ENCODE measurements at places on chromosomes 1 and 21. TPM values are rescaled to one million over a fixed set of nuclear protein-coding genes. Genes with fewer than 3 reads are reported as not detected.

DNA sequence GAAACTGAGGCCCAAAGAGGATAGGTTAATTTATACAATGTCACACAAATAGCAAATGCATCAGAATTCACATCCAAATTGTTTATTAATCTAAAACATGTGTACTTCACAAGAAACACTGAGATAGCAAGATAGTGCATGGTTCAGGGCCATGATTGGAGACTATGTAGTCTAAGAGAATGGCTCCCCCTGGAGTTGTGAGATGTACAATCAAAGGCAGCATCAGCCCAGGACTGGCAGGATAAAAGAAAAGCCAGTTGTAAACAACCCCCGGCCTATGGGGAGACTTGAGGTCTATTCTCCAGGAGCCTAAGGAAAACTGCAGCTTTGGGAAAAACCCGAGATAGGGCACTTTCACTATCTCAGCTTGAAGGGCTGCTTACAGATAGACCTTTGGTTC lies 511.0 kb downstream of the OMA1 start:
- DNase-seq = no peak

DNA sequence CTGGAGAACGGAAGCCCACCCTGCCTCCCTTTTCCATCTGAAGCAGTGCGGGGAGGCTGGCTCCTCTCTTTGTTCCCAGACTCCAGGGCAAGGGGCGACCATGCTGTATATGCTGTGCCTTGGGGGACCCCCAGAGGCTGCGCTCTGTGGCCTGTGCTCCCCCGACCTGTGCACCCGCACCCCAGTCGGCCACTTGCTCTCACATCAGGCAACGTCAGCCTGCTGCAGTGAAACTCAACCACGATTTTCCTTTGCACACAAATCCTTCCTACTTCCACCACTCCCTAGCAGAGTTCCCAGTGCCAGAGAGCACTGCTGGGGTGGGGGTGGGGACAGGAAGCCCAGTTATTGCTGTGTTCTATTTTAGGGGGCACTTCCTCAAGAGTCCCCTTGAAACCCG lies 52.5 kb downstream of the SIM2 start:
- DNase-seq = no peak

GRCh38 chr1:58815069-58815685 lies 31.3 kb upstream of the JUN start:
- peak; percentile 28 for DNase-seq

DNA sequence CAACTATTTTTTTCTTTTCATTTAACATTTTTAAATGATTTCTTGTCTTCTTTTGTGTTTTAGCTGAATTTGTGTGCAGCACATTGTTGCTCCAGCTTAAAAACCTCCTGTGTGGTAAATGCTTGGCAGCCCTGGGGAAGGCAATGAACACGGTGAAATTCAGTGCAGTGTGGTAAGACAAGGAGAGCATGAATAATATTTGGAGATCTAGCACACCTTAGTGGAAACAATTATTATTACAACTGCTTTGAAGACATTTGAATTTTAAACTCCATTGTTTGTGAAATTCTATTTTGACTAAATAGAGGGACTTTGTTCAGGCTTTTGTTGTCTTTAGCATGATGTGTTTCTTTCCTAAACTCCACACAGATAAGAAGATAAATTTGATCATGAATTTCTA lies 242.6 kb upstream of the CXADR start:
- no peak for DNase-seq

- no peak for DNase-seq
These were observed 42.9 kb downstream of the ABCG1 start for GRCh38 chr21:42261829-42262200.

GRCh38 chr21:26599261-26599660 lies 26.2 kb upstream of the CYYR1 start:
- DNase-seq = no peak

DNA sequence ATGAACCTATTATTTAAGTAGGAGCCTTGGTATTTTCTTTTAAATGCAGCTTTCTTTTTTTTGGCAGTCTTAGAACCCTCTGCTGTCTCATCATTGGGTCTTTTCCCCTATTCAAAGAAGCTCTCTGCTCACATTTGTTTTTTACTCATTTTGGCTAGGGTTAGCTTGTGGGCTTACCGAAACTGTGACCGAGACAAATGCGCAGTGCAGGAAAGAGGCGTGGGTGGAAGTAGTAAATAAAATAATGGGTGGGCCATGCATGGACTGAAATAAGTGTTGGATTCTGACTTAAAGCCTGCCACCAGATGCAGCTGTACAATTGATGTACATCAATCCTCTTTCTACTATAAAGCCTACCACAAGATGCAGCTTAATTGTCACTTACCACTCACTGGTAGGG lies 14.7 kb downstream of the XPR1 start:
- no peak for DNase-seq

DNA sequence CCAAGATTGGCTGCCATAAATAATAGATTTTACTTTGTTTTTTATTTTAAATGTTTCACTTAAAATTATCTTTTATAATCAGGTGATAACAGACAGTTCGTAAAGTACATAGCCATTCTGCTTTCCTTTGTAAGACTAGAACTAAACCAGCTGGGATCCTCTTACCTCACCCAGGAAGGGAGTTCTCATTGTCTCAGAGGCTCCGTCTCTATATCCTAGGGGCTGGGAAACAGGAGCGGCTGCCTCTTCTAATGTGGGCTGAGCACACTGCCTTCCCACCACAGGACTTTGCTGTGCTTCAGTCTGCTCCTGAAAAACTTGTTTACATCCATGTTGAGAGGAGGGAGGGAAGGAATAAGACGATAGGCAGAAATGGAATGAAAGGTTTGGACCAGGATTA lies 45.6 kb upstream of the PGD start:
- DNase-seq = no peak

DNA sequence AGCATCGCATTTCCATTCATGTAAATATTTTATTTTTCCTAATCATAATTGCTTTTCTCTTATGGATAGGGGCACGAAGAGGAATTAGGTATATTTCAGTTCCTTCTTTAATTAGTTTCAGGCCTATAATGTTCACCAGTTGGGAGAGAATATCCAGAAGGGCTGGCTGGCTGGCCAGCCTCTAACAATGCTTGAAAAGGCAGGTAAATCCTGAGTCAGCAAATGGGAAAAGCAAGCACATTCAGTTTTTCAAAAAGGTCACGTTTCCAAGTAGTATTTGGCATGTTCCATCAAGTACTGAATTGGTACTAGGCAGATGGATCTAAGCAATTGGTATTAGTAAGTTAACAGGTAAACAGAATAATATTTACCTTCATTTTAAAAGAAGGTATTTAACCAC lies 8.0 kb downstream of the RAB29 start:
- DNase-seq = no peak

DNA sequence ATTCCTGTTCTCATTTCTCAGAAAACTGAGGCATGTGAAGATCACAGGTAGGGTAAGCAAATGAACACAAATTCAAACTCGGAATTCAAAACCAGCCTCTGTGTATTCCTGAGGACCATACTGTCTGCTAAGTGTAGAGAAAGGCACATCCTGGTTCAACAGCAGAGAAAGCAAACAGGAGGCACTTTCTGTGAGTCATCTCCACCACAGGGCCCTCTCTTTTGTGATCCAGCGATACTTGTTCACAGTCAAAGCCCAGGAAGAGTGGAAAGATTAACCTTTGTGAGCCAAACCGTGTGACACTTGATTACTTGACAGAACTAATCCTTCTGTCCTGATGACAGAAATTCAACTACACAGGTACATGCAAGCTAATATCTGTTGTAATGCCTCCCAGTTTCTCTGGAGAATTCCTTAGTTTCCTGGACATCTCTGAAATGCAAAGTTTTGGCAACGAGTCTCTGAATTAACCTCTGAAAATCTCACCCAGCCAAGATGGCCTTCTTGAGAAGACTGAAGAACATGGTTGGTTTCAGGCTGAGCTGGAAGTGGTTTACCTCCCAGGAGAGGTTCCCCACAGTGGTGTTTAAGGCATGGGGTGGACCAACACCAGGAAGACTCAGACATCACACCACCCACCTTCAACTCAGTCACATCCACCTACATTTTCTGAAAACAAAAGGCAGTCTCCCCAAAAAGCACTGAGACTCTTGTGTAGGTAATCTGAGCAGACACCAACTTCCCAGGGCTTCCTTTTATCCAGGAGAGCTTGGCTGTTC lies 98.2 kb upstream of the ERG start:
- no peak for DNase-seq

DNA sequence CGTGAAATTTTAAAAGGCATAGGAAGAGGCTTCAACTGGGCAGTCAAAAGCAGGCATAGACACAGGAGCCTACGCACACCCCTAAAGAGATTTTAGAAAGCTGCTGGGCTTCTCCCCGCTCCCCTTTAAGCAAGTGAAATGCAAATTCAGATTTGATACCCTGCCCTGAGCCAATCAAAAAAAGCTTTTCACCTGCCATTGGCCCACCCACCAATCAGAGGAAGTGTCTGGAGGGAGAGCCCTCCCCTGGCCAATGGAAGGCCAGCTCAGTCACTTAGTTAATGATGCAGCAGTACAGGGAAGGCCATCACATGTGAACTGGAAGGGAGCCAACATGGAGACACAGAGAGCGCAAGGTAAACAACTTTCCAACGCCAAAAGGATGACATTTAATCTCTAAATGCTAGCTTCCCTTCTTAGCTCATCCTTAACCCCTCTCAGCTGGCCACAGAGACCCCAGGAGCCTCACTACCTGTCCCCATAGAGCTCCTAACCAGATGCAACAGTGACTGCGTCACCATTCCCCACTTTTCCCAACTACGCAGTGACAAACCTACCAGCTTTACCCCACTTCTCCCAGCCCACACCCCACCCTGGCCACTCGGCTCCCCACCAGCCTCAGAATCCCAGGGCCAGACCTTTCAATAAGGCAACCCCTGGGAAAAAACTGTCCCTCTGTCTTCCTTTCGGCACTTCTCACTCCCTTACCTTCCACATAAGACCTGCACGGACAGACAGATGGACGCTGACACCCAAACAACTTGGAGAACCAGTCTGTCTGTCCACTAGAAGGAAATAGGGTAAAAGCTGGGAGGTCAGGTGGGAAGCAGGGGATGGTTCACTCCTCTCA lies 71.0 kb downstream of the CD46 start:
- peak; percentile 63 for DNase-seq

GRCh38 chr1:184513966-184514365 lies 127.1 kb downstream of the C1orf21 start:
- DNase-seq = no peak

GRCh38 chr1:83839566-83840173 lies 159.3 kb downstream of the TTLL7 start:
- no peak for DNase-seq

- DNase-seq = no peak
These were observed 65.2 kb upstream of the TMPRSS15 start for GRCh38 chr21:18468790-18469189.

- DNase-seq = no peak
These were observed 145.1 kb downstream of the PTPRU start for GRCh38 chr1:29381426-29381825.

DNA sequence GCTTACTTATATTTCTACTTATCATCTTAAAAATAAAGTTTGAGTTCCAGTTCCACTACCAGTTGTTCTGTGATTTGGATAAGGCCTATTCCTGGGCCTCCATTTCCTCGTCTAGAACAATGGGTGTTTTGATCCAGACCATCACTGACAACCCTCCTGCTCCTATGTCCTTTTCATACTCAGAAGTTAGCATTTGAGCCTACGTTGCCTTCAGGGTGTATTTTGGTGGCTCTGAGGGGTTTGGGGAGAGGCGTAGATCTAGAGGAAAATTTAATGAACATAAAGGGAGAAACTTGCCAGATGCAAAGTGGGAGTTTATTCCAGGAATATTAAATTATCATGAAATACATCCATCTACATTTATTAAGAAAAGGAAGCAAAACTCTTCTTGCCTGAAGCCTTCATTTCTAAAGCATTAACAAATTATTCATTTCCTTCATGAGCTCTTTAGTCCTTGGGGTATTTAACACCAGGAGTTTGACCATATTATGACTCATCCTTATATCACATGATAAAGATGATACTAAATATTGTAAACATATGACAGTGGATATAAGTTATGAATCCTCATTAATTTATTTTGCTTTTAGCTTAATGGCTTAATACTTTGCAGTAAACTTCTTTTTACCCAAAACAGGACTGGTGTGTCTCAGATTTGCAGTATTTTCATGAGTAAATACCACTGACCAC lies 47.2 kb upstream of the SYT14 start:
- DNase-seq = no peak

GRCh38 chr1:5448486-5448885 lies 543.7 kb downstream of the NPHP4 start:
- peak; percentile 15 for DNase-seq

- no peak for DNase-seq
These were observed 150.1 kb upstream of the ZNF644 start for GRCh38 chr1:91171898-91172297.

DNA sequence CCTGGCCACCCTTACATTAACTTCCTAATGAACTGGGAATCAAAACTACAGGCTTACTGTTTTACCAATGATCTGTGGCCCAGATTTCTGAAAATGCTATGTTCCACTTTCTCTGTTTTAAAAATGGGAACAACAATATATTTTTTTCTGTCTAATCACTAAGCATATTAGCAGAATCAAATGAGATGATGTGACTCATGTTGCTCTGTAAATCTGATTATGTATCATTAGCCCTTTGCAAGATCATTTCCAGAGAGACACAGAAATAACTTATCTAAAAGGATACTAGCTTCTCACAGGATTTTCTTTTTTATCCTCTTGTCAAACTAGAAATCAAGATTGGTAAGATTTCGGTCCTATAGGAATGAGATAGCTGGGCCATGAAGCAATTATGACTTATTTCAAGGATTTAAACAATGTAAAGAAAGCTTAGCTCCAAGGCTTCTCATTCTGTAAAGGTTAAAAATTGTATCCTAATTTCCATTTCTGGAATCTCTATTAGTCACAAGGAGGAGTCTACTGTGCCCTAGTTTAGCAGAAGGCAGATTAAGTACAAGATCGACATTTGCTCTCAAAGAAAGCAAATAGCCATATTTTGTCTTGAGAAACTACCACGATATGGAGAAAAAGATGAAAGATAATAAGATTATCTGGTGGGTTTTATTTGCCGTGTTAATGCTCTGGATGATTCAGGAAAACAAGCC lies 32.4 kb upstream of the CAMSAP2 start:
- no peak for DNase-seq

GRCh38 chr21:45207839-45208626 lies 79.7 kb downstream of the POFUT2 start:
- DNase-seq = no peak

GRCh38 chr1:228925691-228926090 lies 190.4 kb downstream of the RHOU start:
- no peak for DNase-seq

KLHDC9 gene
- total RNA-seq = not detected

BCAN gene
- not detected for total RNA-seq

CNST gene
- total RNA-seq = 32.1 TPM

PTGFR gene
- total RNA-seq = not detected

WNT2B gene
- 0.24 TPM for total RNA-seq

CD48 gene
- total RNA-seq = 347 TPM

FMO3 gene
- total RNA-seq = not detected

IQCC gene
- 2.2 TPM for total RNA-seq

SLC1A7 gene
- not detected for total RNA-seq

C1orf141 gene
- total RNA-seq = 0.25 TPM

All from activated T-cell treated with anti-CD3 and anti-CD28 coated beads, Interleukin-2, amount 50 U/mL, for 4 hours (primary cell).